ENCODE measurements at places on chromosomes 11 and 22.

DNA sequence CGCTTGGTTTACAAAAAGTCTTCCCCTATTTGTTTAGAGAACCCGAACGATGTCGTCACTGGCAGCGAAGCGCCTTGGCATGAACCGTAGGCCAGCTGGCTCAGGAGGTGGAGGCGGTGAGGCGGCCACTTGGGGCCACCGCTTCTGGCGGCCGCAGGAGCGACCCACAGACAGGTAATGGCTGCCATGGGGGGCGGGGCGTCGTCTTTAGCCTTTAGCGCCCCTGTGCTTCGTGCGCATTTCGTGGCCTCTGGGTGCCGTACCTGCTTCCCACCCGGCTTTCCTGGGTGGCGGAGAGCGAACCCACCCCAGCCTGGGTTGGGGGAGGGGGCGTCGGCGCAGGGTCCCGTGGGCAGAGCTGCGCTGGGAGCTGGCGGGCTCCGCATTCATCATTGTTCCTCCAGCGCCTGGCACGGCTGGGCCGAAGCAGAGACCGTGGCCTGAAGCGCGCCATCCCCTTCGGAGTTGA is 469 bp upstream of the OSBP2 start:
- no peak for DNase-seq

DNA sequence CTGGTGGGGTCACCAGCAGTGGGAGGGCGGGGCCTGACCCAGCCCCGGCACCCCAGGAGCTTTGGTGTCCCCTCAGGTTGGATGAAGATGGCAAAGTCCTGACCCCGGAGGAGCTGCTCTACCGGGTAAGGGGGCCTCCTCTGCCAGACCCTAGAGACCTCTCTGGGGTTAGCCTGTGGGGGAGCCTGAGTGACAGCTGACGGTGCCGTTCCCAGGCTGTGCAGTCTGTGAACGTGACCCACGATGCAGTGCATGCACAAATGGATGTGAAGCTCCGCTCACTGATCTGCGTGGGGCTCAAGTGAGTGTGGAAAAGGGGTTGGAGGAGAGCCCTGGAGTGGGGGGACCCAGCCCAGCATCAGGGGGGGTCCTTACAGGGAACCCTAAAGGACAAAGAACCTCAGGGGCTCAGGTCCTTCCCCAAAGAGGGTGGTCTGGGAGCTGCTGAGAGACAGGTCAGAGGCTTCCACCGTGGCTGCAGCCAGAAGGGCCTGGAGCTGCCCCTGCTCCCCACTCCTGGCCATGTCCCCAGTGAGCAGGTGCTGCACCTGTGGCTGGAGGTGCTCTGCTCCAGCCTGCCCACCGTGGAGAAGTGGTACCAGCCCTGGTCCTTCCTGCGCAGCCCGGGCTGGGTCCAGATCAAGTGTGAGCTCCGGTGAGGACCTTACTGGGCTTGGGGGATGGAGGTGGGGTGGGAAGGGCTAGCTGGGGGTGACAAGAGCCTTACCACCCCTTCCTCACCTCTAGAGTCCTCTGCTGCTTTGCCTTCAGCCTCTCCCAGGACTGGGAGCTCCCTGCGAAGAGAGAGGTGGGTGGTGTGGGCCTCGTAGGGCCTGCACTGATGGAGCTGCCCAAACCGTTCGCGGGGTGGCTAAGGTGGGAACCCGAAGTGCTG is 38.6 kb downstream of the SGSM3 start:
- no peak for DNase-seq

- DNase-seq, result no peak
Measured at GRCh38 chr11:111260811-111261210, 15.3 kb downstream of the POU2AF2 start.

DNA sequence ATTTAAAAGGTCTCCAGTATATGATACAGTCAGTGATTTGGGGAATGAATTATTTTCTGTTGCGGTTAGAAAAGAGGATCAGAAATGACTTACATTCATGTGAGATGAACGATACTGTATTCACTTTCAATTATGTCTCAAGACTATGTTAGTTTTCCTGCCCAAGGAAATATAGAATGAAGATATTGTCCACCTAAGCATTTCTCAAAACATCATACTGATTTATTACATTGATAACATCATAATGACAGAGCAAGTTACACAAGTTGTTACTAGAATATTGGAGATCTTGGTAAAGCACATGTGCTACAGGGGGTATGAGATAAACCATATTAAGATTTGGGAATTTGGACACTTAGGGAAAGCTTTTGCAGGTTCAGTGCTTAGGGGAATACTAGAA is 67.8 kb upstream of the OR9G4 start:
- DNase-seq, result no peak

DNA sequence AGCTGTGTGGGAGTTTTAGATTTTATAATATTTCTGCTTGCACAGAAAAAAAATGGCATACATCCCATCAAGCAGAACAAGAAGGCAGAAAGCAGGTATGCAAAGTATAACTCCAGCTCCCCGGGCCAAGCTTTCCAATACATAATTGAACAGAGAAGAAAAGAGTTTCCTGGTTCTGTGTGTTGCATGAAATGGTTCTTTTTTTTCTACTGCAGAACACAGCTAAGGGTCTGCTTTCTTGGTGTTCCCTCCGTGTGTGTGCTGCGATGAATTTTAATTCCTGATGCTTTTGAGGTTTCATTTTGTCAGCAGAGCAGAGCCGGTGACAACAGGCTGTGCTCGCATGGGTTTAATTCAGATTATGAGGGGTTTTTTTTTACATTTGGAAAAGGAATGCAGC is 70.7 kb upstream of the TTC12 start:
- no peak for DNase-seq

GRCh38 chr22:39181356-39181755 is 28.9 kb upstream of the CBX7 start:
- no peak for DNase-seq

- DNase-seq, result no peak
Measured at GRCh38 chr11:44380820-44381219, 70.9 kb upstream of the ALX4 start.

GRCh38 chr22:42814215-42814614 is 42.9 kb downstream of the ARFGAP3 start:
- DNase-seq, result peak; percentile 52

DNA sequence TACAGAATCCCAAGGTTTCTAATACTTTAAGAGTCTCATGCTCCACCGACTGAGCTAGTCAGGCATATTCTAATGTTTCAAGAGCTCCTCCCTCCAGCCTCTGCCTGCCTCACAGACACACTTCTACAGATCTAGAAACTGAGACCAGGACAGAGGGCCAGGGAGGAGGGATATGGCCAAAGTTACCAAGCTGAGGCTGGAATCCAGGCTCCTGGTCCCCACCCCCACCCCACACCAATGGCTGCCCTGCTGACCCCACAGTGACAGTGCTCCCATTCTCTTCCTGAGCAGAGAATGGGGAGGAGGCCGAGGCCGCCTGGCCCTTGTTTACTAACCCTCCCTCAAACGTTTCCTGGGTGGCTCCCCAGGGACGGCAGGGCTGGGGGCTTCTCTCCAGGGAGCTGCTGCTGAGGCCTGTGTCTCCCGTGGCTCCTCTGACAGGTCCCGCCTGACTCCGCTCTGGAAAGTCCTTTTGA is 2.2 kb downstream of the PLEKHB1 start:
- no peak for DNase-seq

DNA sequence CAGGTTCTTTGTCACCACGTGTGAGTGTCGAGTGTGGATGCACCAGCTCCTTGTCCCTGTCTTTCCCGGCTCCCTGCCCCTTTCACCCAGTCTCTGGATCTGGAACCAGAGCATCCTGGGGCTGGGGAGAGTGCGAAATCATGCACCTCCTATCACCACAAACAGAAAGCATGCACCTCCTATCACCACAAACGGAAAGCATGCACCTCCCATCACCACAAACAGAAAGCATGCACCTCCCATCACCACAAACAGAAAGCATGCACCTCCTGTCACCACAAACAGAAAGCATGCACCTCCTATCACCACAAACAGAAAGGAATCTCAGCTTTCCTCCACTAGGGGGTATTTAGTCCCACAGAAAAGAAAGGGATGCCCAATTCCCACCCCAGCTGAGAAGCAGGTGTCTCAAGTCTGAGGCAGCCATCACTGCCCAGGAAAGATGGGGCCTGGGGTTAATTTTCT is 5.9 kb upstream of the GLB1L3 start:
- DNase-seq, result peak; percentile 33

DNA sequence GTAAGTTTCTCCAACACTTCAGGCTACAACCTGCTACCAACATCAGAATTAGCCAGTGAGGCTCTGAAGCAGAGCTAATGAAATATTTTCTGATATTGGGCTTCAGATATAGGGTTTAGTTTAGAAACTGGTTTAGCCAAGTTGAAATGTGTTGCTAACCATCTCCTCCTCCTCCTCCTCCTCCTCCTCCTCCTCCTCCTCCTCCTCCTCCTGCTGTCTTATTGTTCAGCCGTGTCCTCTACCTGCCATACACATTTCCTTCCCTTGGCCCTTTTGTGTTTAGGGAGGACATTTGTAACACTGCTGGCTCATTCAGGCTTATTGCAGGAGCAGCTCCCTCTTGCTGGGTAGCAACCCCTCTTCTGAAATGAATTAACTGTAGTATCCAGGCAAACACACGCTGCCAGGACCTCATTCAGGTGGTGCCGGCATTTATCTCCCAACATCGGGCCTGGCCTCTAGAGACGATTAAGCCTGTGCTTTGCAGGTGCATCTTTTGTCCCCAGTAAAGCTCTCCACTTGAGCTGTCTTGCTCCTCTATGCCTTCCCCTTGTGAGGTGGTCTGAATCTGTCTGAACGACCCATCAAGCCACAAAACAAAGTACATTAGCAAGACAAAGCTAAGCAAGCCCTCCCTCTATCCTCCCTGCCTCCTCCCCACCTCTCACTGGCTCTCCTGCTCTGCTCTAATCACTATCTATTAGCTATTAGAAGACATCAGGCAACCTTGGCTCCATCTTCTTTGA is 82.9 kb downstream of the KCNJ1 start:
- no peak for DNase-seq

DNA sequence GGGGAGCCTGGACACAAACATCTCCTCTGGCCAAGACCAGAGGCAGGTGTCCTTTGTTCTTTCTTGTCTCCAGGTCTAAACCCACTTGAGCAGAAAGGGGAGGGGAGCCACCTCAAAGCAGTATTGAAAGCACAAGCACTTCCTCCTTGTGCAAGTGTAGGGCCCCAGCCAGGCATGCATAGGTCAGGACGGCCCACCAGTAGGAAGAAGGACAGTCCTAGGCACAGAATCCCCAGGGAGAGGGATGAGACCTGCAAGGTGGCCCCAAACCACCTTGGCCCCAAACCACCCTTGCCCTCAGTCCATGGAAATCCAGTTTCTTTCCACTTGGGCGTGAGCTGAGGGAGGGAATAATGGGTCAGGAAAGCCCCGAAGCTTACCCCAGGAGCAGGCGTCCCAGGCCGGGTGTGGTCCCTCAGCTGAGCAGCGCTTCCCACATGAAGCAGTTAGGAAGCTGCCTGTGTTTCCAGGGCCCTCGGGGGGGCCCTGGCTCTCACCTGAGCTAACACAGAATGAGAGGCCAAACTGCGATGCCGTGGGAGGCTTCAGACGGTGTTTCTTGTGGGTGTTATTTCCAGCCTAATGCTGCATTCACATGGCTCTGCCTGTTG is 20.4 kb upstream of the IGSF9B start:
- no peak for DNase-seq

- DNase-seq, result peak; percentile 55
Measured at GRCh38 chr22:28799606-28800307, 612 bp downstream of the XBP1 start.

- DNase-seq, result peak; percentile 46
Measured at GRCh38 chr11:47856186-47856585, 8.0 kb upstream of the NUP160 start.

DNA sequence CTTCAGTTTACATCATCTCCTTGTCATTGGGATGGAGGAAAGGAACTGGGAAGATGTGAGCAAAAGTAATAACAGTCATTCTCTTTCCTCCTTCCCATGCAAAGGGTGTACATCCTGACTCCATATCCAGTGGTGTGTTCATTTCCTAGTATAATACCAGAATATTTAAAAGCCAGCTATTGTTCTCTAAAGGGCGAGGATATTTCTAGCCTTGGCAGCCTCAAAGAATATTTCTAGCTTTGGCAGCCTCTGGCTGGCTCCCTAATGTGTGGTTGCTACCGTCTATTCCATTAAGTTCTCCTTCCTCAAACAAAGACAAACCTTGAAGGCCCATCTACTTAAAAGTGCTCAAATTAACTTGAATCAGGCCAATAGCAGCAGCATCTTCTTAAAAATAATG is 114.0 kb downstream of the FAM76B start:
- DNase-seq, result no peak

GRCh38 chr11:104772806-104773241 is 125.4 kb downstream of the CASP12 start:
- DNase-seq, result peak; percentile 92

GRCh38 chr11:68315171-68315920 is 3.0 kb downstream of the LRP5 start:
- peak; percentile 49 for DNase-seq

- no peak for DNase-seq
Measured at GRCh38 chr22:17007257-17007656, 765 bp downstream of the GAB4 start.

DNA sequence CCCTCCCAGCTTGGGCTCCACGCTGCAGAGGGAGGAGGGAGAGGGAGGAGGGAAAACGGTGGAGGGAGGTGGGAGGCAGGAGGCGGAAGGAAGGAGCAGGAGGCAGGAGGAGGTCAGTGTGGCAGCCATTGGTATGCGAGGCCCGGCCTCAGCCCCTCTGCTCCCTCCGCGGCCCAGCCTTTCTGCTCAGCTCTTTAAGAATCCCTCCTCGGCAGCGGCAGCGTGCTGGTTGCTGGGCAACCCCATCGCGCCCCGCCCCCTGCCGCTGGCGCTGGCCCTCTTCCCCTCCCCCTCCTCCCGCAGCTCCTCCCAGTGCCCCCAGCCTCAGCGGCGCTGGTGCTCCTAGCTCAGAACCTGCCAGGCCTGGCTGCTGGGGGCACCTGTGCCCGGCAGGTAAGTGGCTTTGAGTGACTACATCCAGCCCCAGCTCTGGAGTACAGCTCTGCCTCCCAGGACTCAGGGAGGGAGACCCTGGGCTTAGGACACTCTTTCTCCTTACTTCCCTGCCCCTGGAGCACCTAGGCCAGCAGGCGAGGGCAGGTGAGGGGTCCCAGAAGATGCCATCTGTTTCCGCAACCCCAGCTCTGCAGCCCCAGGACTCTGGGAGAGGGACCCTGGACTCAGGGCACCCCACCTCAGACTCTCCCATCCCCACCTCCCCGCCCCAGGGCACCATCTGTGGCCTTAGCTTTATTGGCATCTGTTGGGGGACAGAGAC is 7.2 kb upstream of the FLRT1 start:
- DNase-seq, result no peak

- DNase-seq, result peak; percentile 41
Measured at GRCh38 chr11:96293598-96294021, 49.4 kb downstream of the MAML2 start.

DNA sequence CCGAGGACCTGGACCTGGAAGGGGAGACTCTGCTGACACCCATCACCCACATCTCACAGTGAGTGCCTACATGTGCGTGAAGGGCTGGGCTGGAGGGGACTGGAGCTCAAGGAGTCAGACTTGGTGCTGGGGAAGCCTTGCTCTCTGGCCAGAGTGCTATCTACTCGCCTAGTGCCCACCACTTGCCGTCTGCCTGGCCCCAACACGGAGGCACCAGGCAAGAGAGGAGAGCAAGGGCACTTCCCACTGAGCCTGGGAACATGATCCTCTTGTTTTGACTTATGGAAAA is 37.8 kb downstream of the KCNQ1OT1 start:
- DNase-seq, result no peak
